Right forelimb (tissue), 1 donor: ENCODE measurements at places on chromosomes 1 and 21.

DNA sequence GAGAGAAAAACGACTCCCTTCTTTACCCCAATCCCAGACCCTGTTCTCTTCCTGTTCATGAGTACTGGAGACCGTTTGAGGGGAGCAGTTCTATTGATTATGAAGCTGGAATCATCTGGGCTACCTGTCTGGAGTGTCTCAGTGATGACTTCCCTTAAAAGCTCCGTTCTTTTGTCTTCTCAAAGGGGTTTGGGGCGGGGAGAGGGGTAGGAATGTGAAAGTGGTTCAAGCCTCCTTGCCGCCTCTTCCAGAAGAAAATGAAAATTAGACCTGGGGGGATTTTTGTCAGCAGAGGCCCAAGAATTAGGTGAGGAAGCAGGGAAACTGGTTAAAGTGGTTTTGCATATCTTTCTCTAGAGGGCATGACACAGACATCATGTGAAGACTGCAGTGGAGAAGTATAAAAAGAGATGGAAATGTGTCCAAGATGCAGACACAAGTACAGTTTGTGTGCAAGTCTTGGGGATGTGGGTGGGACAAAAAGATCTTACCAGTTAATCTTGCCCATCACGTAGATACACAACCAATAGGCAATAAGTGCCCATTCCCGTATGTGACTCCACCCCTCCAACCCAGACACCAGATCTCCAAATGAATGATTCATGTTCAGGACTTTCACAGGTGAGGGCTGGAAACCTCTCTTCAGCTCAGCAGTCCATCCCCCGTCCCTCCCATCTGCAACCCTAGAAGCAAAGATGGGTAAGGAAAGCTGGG lies 470 bp upstream of the MTMR11 start:
- DNase-seq: no peak

GRCh38 chr1:85846706-85847105 lies 138.5 kb upstream of the ZNHIT6 start:
- DNase-seq: no peak

- no peak for DNase-seq
Observed at GRCh38 chr21:27047658-27048314, 80.9 kb upstream of the ADAMTS5 start.

GRCh38 chr1:201877877-201878401 lies 10.8 kb upstream of the SHISA4 start:
- DNase-seq: no peak

- no peak for DNase-seq
Observed at GRCh38 chr1:119885903-119886783, 10.2 kb downstream of the ADAM30 start.

GRCh38 chr1:41387667-41388091 lies 26.4 kb downstream of the FOXO6 start:
- peak; percentile 92 for DNase-seq
